ENCODE measurements at places on chromosomes 11 and 22. TPM values are rescaled to one million over a fixed set of nuclear protein-coding genes. Genes with fewer than 3 reads are reported as not detected.

The NLRP6 gene
- polyA plus RNA-seq, result 0.31 TPM

- no peak for DNase-seq
These were observed 25.4 kb downstream of the MAML2 start for GRCh38 chr11:96317571-96317970.

- no peak for DNase-seq
These were observed 554 bp upstream of the NECTIN1 start for GRCh38 chr11:119729581-119729927.

DNA sequence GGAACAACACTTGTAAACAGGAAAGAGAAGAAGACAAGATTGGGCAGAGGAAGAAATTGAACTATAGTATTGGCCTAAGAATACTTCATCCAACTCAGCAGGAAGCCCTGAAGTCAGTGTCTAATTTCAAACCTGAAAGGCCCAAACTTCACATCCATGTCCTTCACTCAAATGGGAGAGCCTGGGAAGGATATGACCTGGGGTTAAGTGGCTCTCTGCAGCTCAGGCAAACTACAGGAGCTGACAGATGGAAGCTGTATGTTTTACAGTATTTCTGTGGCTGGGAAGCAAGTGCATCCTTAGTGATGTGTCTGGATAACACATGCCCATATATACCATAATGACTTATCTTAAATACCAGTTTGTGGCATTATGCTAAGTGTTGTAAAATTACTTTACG is 196.2 kb downstream of the SOX6 start:
- DNase-seq, result no peak

GRCh38 chr11:132848336-132848735 is 684.0 kb downstream of the OPCML start:
- no peak for DNase-seq

- no peak for DNase-seq
These were observed 18.9 kb upstream of the PISD start for GRCh38 chr22:31680861-31681341.

DNA sequence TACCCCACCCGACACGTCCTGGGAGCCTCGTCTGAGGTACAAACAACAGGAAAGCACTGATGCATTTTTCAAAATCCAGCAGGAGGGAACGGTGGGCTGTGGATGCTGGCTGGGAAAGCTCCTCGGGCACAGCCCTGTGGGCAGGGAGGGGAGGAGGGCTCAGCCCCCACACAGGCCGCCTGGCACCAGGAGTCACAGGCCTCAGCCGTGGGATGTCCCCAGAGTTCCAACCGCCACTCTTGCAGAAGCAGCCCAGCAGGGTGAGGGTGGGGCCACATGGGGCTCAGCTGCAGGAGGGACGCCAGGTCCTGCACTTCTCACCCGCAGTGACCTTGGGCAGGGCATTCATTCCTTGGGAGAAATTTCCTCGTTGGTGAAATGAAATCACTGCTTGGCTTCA is 274.6 kb downstream of the BRD1 start:
- DNase-seq, result no peak

The CNGA4 gene
- 0.23 TPM for polyA plus RNA-seq

The LARGE2 gene
- polyA plus RNA-seq, result 27.9 TPM

DNA sequence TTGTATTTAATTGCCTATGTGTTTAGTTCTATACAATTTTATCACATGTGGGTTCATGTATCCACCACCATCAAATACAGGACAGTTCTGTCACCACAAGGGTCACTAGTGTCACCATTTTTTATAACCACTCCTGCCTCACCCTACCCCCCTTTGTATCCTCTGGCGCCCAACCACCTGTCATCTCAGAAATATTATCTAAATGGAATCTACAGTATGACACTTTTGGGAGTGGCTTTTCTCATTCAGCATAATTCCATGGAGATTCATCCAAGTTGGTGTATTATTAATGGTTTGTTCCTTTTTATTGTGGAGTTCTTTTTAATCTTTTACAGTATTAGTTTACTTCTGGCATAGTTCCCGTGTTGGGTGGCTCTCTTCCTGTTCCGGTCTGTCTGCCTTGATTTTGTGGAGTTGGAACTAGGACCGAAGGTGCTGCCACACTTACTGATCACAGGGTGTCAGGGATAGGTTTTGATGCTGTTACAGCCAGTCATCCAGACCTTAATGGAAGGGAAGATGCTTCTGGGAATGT is 58.5 kb downstream of the TNRC6B start:
- no peak for DNase-seq

The OR5B21 gene
- not detected for polyA plus RNA-seq

The SYT13 gene
- polyA plus RNA-seq, result 11.5 TPM

DNA sequence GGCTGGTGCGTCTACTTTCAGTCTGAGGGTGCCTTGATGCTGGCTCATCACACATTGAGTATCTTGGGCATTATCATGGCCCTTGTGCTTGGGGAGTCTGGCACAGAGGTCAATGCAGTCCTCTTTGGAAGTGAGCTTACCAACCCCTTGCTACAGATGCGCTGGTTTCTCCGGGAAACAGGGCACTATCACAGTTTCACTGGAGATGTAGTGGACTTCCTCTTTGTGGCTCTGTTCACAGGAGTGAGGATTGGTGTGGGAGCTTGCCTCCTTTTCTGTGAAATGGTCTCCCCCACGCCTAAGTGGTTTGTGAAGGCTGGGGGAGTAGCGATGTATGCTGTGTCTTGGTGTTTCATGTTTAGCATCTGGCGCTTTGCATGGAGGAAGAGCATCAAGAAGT is 4.9 kb downstream of the TLCD5 start:
- no peak for DNase-seq

The KIRREL3 gene
- 1.9 TPM for polyA plus RNA-seq

DNA sequence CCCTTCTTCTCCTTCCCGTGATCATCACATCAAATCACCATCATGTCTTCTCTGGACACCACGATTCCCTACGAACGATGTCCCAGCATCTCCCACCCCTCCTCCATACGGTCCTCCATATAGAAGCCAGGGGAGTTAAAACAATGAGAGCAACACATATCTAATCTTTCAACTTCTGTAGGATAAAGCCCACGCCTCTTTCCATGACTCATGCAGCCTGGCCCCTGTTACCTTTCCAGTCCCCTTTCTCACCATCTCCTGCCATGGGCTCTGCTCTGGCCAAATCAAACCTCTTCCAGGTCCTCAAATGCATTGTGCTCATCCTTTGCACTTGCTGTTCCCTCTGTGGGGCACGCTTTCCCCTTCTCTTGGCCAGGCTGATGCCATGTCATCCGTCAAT is 23.6 kb downstream of the RPS6KA4 start:
- no peak for DNase-seq

The GRIK4 gene
- 1.4 TPM for polyA plus RNA-seq

The OR10S1 gene
- not detected for polyA plus RNA-seq

The CABP4 gene
- 1.2 TPM for polyA plus RNA-seq

DNA sequence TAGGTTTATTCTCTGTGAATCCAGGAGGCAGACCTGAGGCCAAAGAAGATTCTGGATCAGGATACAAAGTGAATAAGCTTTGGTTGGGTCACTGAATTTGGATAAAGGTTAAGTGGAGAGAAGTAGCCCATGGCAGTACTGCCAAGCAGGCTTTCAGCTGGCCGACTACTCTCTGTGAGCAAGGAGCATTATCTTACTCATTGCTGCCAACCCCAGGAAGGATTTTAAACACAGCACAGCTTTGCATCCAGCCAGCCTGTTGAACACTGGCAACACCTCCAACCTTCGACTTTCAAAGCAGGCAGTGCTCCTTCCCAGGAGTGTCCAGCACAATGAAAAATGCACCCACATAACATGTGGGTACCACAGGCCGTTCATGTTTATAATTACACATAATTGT is 363.7 kb upstream of the SYN3 start:
- DNase-seq, result no peak

The SNRPD3 gene
- 186 TPM for polyA plus RNA-seq

GRCh38 chr22:31148953-31149627 is 8.8 kb upstream of the PLA2G3 start:
- DNase-seq, result no peak

DNA sequence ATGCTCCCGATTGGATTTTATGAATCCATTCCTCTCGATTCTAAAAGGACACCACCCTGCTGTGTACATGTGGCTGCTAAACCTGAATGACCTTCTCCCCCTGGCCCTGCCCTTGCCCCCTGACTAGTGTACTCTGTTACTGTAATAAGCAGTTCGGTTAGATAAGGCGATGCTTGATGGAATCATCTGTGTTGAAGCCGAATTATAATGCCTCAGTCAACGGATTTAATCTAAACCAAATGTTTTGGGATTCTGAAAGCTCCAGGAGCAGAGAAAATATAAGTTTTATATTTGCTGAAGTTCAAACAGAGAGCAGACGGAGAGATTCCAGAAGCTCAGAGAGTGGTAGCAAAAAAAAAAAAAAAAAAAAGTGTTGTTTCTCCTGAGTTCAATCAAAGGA is 275.4 kb upstream of the MPPED2 start:
- no peak for DNase-seq

The MOV10L1 gene
- polyA plus RNA-seq, result 0.37 TPM

The IFITM1 gene
- 43.2 TPM for polyA plus RNA-seq

DNA sequence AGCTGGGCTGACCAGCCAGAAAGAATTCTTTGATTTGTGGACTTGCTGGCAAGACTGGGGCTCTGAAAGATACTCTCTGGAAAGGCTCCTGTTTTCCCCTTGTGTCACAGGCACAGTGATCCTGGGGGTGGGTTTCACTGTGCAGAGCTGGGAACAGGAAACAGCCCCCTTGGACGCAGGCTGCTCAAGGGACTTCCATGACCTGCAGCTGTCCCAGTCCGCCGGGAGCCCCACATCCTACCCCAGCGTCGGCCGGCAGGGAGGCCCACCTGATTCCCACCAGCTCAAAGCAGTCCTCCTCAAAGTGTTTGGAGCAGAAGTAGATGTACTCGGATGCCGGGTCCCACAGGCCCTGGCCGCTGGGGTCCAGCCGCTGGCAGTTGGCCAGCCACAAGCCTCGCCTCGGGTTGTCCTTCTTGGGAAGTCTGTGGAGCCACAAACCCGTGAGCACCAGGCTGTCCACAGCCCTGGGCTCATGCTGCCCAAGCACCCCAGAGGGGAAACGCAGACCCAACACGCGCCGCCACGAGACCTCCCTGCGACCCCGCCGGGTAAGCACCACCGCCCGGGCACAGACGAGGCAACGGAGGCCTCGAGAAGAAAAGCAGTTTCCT is 824 bp downstream of the THAP7 start:
- DNase-seq, result no peak

- DNase-seq, result no peak
These were observed 167.1 kb downstream of the ST3GAL4 start for GRCh38 chr11:126522606-126523005.

The PKP3 gene
- 8.4 TPM for polyA plus RNA-seq

The H19 gene
- 4,606 TPM for polyA plus RNA-seq

- DNase-seq, result no peak
These were observed 11.6 kb upstream of the HSPA8 start for GRCh38 chr11:123073343-123074057.

The ALG9 gene
- polyA plus RNA-seq, result 38.2 TPM

DNA sequence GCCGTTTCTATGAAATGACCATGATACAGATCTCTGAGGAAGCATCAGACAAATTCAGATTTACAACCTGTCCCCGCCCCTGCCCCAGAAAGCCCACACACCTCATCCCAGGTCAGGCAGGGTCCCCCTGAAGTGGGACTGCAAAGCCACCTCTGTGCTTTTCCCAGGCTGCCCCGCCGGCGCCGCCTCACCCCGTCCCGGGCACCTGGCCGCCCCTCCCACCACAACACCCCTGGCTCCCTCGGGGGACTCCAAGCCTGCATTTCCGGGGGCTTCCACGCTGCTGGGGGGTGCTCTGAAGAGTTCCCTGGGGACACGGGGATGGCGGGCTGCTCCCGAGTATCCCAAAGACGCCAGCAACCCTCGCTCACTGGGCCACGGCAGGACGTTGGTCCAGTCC is 23.2 kb downstream of the DRD4 start:
- no peak for DNase-seq

DNA sequence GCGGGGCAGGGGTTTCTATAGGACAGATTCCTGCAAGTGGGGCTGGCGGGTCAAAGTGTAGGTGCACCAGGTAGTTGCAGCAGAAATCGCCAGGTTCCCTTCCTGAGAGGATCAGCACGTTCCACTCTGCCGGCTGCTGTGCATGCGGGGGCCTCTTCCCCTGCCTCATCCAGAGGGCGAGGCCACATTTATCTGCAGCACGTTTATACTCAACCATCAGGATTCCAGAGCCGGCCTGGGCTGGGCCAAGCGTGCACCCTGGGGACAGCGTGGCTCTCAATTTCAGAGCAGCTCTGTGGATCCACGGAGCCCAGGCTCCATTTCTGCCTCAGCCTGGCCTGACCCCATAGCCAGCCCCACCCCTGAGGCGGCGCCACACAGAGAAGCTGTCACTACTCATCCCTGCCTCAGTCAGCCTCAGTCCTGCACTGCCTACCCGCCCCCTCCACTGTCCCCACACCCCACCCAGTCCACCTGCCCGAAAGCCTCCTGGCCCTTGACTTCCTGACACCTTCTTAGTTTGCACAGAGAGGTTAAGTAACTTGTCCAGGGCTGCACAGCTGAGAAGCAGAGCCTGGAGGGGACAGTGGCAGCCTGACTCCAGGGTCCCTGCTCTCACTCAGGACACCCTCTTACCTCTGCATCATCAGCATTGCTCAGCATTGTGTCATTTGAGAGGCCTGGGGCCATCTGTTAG is 45.9 kb upstream of the RTL6 start:
- no peak for DNase-seq
